ENCODE measurements at places on chromosomes 5 and 9.

DNA sequence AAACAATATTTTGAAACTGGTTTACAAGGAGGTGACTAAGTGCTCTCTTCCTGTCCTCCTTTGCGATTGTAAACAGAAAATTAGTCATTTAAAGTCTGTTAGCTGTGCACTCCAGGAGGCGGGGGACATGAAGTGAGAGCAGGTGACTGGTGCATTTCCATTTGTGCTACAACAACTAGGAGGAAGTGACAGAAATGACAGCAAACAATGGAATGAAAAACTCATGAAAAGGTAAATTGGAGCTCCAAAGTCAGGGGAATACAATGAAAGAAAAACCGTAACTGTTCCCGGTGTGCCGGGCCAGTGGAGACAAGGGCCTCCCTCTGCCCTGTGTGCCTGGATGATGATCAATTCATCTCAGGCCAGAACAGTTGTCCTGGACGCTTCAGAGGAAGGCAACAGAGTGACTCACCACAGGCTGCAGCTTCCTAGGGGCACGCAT, 439.9 kb downstream of the GADD45G start:
- peak; percentile 63 for DNase-seq

DNA sequence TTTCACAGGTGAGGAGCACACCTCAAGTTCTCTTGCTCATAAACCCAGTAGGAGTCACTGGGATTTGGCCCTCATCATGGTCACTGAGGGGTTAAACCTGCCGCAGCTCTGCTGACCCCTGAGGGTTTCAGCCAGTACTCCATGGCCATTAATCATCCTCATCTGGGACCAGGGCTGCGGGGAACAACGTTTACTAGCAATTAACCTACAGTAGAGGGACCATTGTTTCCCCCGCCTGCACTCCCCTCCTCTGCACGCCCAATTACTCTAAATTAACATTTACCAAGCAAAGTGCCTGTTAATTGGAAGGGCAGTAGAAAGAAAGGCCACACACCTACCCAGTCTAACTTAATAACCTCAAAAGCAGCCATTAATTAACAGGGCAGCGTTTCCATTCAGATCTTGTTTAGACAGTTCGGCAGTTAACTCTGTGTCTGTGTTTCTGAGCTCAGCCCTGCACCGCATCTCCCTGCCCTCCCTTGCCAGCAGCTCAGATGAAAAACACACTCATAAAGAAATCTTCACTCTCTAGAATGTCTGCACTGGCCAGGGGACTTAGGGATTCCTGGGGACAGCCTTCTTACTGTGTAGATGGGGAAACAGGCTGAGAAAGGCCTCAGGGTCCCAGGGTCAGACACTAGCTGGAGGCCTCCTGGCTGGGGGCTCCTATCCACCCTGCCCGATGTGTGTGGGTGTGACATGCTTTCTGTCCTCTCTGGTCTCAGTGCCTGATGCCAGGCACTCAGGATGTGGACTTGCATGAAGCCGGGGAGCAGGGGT, 51.6 kb downstream of the ALG2 start:
- no peak for DNase-seq

DNA sequence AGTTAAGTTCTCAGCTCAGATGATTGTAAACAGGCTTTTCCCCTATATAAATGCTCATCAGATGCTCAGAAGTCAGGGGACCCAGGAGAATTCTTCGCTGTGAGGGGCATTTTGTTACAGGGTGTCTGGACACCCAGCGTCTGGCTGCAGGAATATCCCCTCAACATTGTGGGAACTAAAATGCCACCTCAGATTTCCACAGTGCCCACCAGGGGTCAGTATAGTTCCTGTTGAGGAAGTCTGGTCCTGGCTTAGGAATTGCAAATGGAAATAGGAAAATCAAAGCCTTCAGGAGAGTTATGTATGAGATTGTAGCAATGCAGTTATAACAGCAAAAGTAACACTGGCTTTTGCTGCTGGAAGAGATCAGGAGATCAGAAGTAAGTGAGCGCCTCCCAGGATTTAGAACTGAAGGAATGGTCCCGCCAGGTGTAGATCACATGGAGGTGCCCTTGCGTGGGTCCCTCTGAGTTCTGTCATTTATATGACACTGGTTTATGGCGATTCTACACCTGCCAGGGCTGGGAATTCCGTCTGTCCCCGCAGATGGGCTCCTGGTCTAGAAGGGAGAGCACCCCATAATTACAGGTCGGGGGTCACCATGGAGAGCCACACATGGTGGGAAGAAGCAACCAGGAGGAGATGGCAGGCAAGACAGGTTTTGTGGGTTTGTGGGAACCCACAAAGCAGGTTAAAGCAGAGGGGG, 47.1 kb upstream of the CTSL start:
- peak; percentile 46 for DNase-seq

- peak; percentile 76 for DNase-seq
Measured at GRCh38 chr5:6483880-6484382, 35.3 kb downstream of the UBE2QL1 start.

DNA sequence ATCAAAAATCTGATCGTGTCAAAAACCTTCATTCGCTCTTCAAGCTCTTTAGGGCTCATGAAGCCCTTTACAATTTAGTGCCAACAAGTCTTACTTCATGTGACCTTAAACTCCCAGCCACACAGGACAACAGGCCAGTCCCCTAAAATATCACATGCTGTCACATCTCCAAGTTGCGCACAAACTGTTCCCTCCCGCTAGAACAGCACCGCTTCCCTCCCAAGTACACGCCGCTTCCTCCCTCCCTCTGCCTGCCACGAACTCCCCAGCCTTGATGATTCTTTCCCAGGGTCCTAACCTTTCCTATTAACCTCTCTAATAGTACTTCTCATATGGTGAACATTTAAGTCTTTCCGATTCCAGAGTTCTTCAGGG, 91.2 kb downstream of the TLE1 start:
- no peak for DNase-seq

DNA sequence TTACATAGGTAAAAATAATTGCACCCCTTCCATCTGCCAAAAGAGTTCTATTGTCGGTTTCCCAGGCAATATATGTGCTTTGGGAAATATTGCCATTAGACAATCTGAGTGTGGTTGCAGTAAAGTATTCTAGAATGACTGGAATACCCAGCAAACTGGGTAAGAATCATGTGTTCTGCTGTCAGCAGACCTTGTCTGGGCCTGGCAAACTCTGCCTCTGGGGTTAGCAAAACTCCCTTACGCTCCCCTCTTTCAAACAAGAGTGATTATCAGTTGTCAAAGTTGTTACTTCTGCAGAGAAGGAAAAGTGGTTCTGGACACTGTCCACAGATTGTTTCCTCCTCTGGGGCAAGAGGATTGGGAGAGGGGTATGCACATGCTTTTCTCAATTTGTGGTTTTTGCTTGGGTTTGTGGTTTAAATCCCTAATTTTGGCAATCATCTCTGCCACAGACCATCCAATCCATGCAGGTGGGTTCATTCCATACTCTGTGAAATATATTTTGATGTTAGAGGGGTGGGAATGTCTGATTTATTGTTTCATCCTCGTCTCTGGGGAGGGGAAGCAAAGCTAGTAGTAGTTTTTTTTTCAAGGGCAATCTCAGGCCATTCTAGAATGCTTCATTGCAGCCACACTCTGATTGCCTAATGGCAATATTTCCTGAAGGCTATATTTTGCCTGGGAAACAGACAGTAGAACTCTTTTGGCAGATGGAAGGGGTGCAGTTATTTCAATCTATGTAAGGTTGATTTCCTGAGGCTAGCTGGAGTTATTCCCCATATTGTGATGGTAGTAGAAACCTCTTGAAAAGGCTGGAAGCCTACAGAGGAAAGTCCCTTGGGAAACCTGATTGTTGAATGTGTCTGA, 24.0 kb upstream of the TNFSF15 start:
- DNase-seq, result no peak

- no peak for DNase-seq
Measured at GRCh38 chr5:132647473-132647872, 10.5 kb upstream of the IL13 start.

DNA sequence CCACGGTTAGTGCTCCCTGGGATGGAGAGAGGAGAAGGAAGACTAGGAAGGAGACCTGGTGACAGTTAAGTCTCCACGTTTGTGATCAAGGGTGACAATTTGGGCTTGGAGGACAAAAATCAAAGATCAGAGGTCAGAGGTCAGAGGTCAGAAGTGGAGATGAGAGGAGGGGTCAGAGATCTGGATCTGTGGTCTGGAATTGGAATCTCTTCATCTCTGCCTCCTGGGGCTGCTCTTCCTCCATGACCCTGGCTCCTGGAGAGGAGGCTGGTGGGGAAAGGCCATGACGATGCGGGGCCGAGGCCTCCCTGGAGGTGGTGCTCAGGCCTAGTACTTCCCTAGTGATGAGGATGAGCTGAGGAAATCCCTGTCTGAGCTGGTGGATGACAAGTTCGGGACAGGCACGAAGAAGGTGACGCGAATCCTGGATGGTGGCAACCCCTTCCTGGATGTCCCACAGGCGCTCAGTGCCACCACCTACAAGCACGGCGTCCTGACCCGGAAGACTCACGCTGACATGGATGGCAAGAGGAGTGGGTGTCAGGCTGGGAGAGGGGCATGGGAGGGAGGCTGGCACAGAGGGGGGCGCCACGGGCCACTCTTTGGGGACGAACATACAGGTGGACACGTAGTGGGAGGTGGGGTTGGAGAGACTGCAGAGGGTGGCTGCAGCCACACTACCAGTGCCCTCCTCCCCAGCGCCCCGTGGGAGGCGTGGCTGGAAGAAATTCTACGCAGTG, 41.0 kb downstream of the PSD2 start:
- DNase-seq, result no peak

DNA sequence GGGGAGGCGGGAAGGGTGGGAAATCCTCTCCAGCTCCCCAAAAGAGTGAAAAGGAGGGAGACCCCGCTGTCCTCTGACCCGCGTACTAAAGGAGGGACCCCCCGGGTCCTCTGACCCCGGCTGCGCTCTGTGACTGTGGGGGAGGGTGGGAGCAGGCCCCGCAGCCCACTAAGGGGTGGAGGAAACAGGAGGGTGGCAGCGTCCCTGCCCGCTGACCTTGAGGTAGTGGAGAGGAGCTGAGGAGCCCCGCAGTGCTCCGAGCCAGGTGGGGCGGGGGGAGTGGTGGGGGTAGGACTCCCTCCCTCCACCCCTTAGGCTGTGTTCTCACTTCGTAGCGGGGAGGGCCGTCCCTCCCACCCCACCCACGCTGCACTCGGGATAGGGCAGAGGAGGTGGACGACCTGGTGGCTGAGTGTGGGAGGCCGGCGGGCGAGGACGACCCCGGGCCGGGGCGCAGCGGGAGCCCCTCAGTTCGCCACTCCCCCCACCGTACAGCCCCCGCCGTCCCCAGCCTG, 449 bp upstream of the ADCY2 start:
- no peak for DNase-seq

- DNase-seq, result no peak
Measured at GRCh38 chr5:38948501-38948900, 102.7 kb downstream of the OSMR start.

DNA sequence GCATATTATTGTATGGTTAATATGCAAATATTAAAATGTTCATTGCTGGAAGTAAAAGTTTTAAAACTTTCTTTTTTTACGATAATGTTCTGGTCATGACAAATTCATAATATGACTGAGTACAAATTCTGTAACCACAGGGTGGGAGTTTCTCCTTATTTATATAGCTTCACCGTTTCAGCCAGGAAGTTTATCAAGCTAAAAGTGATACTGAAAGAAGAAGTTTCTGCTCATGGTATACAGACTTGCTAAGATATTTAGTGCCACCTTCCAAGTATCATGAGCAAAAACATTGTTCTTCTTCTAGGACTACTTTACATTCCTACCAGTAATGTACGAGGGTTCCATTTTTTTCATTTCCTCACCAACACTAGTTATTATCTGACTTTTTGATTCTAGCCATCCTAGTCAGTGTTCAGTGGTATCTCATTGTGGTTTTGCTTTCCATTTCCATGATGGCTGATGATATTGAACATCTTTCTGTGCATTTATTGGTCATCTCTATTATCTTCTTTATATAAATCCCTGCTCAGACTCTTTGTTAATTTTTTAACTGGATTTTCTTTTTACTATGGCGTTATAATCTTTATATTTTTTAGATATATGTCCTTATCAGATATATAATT, 94.2 kb upstream of the PRRC1 start:
- DNase-seq, result no peak

DNA sequence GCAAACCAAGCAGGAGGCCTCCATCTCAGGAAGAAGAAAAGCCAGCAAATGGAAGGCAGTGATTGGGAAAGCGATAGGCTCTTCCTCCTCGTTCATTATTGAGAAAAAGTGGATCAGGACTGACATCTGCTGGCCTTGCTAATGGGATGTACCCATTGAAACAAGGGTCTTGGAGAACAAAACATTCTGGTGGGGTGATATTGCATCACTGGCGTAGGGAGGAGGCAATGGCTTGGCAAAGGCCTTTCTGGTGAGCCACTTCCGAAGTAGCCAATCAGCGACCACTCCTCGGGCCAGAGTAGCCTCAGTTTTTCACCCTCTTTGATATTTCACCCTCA, 86.7 kb upstream of the NFIB start:
- DNase-seq, result no peak

DNA sequence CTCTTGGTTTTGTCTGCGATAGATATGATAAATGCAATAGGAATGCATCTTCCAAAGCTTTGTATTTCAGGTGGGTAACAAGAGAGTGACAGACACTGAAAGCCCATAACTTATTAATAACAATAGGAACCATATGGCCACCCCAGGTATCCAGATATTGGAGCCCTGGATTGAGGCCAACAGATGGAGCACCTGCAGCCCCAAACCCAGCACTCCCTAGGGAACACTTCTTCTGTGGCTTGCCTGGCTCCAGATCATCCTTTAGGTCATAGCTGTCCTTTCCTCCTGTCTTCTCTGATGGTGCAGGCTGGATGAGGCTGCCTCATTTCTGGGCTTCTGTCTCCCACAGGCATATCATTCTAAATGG, 5.0 kb upstream of the IL3 start:
- DNase-seq, result no peak

DNA sequence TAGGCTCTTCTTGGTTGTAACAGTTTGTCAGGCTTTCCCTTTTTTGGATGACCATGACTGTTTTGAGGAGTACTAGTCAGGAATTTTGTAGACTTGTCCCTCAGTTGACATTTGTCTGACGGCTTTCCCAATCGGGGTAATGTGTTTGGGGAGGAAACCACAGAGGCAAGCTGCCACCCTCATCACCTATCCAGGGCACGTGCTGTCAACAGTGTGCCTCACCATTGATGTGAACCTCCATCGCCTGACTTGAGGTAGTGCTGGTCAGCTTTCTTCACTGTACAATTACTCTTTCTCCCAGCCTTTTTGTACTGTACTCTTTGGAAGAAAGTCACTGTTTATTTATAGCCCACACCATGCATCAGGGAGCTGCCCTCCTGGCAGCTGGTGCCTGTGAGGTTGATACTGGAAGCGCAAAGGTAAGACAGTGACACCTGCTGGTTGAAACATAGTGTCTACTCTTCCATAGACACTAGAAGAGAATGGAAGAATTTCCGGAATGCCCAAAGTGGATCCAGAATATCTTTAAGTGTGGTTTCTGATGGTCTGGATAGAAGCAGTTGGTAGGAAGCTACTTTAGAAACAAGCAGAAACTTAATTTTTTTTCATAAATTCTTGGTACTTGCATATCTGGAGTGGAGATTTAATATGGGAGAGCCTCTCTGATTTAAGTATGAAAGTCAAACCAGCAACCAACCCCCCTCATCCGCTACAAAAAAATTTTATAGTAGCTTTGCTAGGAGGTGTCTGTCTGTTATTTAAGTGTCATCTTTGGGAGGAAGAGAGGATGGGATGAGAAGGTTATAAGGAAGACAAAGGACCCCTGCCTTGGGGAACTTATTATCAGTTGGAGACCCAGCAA, 69.3 kb downstream of the SNX30 start:
- peak; percentile 24 for DNase-seq

- no peak for DNase-seq
Measured at GRCh38 chr5:124842725-124843595, 96.5 kb upstream of the ZNF608 start.

- DNase-seq, result no peak
Measured at GRCh38 chr5:1432296-1432695, 12.9 kb downstream of the SLC6A3 start.

- DNase-seq, result no peak
Measured at GRCh38 chr5:173688703-173689102, 72.3 kb upstream of the BOD1 start.

Measured in activated CD4-positive, alpha-beta T cell treated with anti-CD3 and anti-CD28 coated beads, Interleukin-2, Interleukin-6, amounts not matched to agents 100 ng/mL and 50 ng/mL, durations not matched to agents 16 hours and 8 hours (primary cell).